ENCODE measurements at places on chromosomes 3 and 15.

GRCh38 chr3:41250825-41251224 is 51.5 kb downstream of the CTNNB1 start:
- no peak for DNase-seq

DNA sequence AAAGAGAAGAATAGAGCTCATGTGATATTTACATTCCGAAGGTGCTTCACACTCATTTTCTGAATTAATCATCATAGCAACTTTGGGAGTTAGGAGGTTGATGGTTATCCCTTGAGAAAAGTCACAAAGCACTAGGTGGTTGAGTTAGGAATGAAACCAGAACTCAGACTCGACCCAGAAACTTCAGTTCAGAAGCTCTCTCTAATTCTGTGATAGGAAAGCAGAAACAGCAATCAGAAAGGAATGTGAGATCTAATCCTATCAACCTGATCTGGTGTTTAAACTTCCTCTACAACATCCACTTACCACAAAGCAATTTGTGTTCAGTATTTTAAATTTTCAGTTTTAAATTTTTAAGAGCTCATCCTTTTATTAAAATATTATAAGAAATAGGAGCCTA is 211.2 kb downstream of the CNTN3 start:
- no peak for DNase-seq

GRCh38 chr15:58474741-58475323 is 43.0 kb downstream of the LIPC start:
- DNase-seq = no peak

DNA sequence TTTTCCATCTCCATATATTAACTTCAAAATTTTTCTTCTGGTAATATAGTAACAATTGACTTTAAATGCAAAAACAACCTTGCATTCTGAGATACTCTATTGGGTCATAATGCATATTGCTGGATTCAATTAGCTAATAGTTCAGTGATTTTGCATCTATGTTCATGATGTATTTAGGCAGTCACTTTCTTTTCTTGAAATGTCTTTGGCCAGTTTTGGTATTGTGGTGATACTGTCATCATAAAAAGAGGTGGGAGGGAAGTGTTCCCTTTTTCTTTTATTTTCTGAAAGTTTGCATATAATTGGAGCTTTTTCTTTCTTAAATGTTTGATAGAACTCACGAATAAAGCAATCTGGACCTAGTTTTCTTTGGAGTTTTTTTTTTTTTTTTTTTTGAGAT is 67.4 kb upstream of the ZNF148 start:
- DNase-seq = no peak

DNA sequence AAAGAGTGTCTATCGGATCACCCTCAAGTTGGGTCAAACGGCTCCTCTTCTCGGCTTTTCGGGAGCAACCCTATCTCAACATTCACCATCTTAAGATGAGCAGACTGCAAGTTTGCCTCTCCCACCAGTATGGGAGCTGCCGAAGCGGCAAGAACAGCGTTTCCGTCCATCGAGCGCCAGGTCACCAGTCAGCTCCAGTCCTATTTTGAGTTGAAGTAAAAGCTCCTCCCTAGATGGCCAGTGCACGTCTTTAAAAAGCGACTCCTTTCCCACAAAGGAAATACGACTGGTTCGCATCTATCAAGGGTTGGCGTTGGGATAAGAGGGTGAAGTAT is 369 bp upstream of the U2SURP start:
- no peak for DNase-seq

- no peak for DNase-seq
Observed at GRCh38 chr3:197580253-197580691, 24.5 kb upstream of the BDH1 start.

DNA sequence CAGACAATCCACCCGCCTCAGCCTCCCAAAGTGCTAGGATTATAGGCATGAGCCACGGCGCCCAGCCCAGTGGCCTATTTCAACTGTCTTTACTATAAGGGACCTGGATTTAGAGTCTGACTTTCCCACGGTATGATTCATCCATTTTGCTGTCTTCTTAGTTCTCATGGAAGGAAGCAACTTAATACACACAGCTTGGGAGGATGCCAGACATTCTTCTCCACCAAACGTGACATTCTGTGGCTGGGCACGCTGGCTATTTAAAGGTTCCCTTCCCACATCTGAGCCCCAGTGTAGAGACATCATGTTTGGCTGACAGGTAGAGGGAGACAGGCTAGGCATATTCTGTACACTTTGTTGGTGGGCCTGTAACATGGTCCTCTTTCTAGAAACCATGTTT is 26.2 kb downstream of the FAM43A start:
- peak; percentile 81 for DNase-seq

DNA sequence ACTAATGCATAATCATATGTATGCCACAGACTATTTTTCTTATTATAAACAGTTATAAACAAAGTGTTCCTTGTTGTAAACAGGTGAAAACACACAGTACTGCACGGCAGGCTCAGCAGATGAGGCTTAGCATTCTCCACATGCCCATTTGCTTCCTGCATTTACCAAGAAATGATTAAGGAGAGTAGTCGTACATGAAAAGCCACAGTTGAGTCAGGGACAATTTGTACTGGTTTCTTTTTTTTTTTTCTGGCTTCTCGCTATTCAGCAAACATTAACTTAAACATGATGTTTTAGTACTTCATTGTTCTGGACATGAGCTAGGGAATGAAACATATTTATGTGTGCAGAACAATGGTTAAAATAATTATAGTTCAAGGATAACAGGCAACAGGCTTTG is 63.4 kb downstream of the GHSR start:
- DNase-seq = no peak

GRCh38 chr3:125141596-125142419 is 70.7 kb downstream of the SLC12A8 start:
- DNase-seq = peak; percentile 28

- DNase-seq = peak; percentile 70
Observed at GRCh38 chr15:98428253-98428989, 219.9 kb upstream of the IGF1R start.

DNA sequence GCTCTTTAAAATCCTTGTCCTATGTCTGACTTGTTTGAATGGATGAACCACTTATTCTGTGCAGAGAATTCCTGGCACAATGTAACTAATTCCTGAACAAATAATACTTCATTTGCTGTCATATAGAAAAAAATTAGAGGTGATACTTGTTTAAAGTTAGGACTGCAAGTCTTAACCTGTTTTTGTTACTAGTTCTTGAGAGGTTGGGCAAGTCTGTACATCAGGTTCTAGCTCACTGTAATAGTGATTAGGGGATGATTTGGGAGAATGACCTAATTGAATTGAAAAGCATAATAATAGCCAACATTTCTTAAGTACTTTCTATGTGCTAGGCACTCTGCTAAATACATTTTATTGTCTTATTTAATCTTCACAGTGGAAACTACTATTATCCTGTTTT is 49.3 kb downstream of the GMPS start:
- no peak for DNase-seq

GRCh38 chr3:186613637-186614265 is 891 bp downstream of the AHSG start:
- DNase-seq = peak; percentile 95

GRCh38 chr15:36598529-36599177 is 19.2 kb downstream of the CDIN1 start:
- no peak for DNase-seq

GRCh38 chr15:77327844-77328529 is 91.9 kb downstream of the PEAK1 start:
- no peak for DNase-seq

DNA sequence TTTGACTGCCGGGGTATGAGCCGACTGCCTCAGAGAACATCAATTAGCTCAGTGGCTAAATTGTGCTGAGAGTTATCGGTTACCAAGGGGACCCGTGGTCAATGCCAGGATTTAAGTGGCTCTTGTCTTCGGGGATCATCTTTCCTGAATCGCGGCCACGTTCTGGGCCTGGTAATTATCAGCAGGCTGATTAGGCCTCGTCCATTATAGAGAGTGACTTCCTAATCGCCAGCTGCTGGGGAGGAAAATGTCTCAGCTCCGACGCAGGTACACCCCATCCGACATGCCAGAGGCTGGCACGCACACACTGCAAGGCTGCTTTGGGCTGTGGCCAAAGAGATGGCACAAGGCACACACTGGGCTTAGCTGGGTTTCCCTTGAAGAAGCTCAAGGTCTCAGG is 10.6 kb downstream of the TRH start:
- DNase-seq = no peak

- no peak for DNase-seq
Observed at GRCh38 chr3:109432833-109433232, 95.5 kb upstream of the DPPA4 start.

DNA sequence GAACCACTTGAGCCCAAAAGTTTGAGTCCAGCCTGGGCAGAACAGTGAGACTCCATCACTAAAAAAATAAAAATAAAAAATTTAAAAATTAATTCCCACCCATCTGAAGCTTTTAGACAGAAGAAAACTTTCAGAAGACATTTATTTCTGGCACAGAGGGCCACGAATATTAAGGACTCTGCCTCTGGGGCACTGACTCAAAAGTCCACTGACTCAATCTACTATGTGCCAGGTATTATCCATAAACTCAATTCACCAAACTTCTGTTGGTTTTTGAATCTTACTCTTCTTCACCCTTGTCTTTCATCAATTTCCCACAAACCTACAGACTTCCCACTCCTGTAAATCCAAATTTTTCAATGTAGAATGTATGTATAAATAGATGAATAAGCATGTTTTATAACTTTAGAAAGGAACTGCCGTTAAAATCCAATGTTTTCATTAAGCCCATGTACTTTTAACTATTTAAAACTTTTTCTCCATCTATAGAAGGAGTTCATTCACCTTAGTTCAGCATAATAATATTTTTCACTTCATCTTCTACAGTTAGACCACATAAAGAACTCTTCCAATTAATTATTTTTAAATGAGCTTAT is 19.9 kb downstream of the ATP13A3 start:
- DNase-seq = no peak

GRCh38 chr3:89104499-89104898 is 2.9 kb upstream of the EPHA3 start:
- no peak for DNase-seq

GRCh38 chr3:56459719-56460118 is 8.5 kb downstream of the ERC2 start:
- no peak for DNase-seq

- no peak for DNase-seq
Observed at GRCh38 chr15:36585774-36586173, 6.3 kb downstream of the CDIN1 start.

GRCh38 chr3:40191251-40191650 is 118.3 kb upstream of the EIF1B start:
- no peak for DNase-seq

DNA sequence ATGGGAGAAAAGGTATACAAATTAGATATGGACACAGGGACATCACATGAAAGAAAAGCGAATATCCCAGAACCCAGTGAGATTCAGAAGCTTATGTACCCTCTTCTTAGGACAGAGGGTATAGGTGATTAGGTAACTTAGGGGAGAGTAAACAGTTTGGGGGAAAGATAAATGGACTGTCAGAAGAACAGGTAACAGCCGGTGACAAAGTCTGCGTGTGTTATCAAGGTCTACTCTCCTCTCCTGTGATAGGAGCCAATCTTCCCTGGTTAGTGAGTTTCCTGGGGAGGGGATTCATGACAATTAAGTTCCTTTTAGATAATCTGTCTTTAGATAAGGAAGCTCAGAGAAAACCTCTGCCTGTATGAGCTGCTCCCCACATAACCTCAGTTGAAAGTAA is 30.6 kb upstream of the SNRPN start:
- no peak for DNase-seq

GRCh38 chr3:17507480-17507879 is 235.0 kb downstream of the TBC1D5 start:
- DNase-seq = no peak

DNA sequence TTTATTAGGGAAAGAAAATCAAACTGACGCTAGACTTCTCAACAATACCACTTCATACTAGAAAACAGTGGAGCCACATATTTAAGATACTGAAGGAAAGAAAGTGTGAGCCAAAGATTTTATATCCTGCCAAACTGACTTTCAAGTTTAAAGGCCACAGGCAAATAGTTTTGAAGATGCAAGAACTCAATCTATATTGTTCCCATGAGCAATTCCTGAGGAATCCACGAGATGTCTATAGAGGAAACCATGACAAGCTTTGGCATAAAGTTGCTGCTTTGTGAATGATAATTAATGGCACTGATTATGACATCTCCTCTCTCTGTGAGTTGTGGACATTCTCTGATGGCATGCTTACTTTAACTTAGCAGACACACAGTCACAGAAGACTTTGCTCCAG is 276.1 kb upstream of the GOLGA6L4 start:
- DNase-seq = no peak

- DNase-seq = no peak
Observed at GRCh38 chr3:97021778-97022177, 207.4 kb downstream of the EPHA6 start.

- DNase-seq = no peak
Observed at GRCh38 chr15:29260896-29261295, 8.7 kb downstream of the NSMCE3 start.

GRCh38 chr3:121443456-121443855 is 102.3 kb downstream of the POLQ start:
- no peak for DNase-seq

GRCh38 chr15:87610366-87610765 is 646.2 kb downstream of the NTRK3 start:
- no peak for DNase-seq

DNA sequence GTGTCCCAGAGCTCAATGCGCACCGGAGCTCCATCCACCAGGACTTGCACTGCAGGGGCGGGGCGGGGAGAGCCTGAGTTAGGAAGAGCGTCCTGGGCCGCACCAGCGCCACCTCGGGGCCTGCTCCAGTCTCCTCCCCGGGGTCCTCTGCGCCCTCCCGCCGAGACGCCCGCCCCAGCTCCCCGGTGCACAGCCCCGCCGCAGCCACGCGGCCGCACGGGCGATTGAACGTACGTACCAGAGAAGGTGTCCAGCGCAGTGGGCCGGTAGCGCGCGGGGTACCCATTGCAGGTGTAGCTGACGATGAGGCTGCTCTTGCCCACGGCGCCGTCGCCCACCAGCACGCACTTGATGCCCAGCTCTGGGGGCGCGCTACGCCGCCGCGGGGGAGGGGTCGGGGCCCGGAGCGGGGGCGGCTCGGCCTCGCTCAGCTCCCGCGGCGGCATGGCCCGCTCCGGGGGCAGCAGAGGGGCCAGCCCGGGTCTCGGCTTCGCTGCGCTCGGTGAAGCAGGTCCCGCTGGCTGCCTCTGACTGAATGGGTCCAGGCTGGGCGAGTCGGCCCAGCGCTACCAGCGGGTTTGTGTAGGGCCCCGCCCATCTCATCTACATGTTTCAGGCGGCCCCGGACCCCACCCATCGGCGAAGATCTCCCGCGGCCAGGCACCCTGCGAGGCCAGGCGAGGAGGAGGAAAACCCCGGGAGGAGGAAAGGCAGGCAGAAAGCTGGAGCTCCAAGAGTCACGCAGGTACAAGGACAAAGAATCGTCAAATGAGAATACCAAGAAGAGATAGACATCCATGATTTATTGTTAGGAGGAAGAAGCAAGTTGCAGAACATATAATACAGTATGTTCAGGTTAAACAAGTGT is at the start of gene RHOV:
TSS of gene RHOV (minus strand) at position 541 of the 868 bp plus-strand sequence. CDS start at position 446, 95 bp downstream.
- peak; percentile 84 for DNase-seq

DNA sequence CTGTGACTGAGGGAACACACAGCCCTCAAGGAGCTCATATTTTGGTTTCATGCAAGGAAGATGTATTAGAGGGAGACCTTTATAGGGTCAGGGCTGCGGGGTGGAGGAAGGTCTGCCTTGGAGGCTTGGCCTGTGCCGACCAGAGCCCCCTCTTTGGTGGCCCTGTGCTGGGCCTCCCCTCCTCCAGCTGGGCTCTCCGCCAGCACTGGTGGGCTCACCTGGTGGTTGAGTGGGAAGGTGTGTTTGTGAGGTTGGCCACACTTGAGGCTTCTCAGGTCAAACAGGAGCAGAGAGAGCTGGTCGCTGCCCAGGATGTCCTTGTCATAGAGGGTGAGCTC is 2.6 kb downstream of the PLA2G4F start:
- no peak for DNase-seq

- DNase-seq = no peak
Observed at GRCh38 chr3:37765591-37766488, 95.8 kb upstream of the CTDSPL start.

Measured in A673 (cell line).